ENCODE measurements at places on chromosomes 3 and 15. TPM values are rescaled to one million over a fixed set of nuclear protein-coding genes. Genes with fewer than 3 reads are reported as not detected.

Gene GOLIM4
- 46.4 TPM for total RNA-seq

Gene CD276
- total RNA-seq: 61.4 TPM

Gene APPL1
- total RNA-seq: 27.9 TPM

Gene TRIM42
- total RNA-seq: not detected

Gene CCK
- not detected for total RNA-seq

Gene CYP1A1
- 1.6 TPM for total RNA-seq

Gene CSTA
- total RNA-seq: not detected

Gene SUSD5
- 5.2 TPM for total RNA-seq

Gene DCBLD2
- 58.8 TPM for total RNA-seq

Gene ATP2B2
- total RNA-seq: not detected

Gene ZNF662
- total RNA-seq: 0.76 TPM

Gene C3orf85
- not detected for total RNA-seq

Gene KY
- not detected for total RNA-seq

Gene GNAT1
- not detected for total RNA-seq

Gene PLSCR4
- 27.9 TPM for total RNA-seq

Gene CYP8B1
- not detected for total RNA-seq

Gene NXPE3
- 7.1 TPM for total RNA-seq

Gene CPN2
- total RNA-seq: not detected

Gene WDR48
- total RNA-seq: 50.2 TPM

Gene GATM
- 0.32 TPM for total RNA-seq

Gene SAMD7
- not detected for total RNA-seq

Gene GHSR
- total RNA-seq: not detected

Gene ITPKA
- total RNA-seq: 0.65 TPM

Gene C15orf40
- total RNA-seq: 3.0 TPM

Gene GRK7
- total RNA-seq: not detected

Gene GOLGA6A
- not detected for total RNA-seq

Gene SENP5
- total RNA-seq: 50.3 TPM

Gene SPTSSB
- total RNA-seq: not detected

Gene FES
- 73.4 TPM for total RNA-seq

Gene TRAK1
- total RNA-seq: 20.2 TPM

Data from epithelial cell of umbilical artery (primary cell).